Fibroblast of skin of right quadriceps (primary cell): ENCODE measurements at places on chromosomes 12 and 14.
A peak's percentile ranks its signal among the peaks of the same experiment; 100 is the strongest.

GRCh38 chr14:57660208-57660607 is 166.6 kb upstream of the CCDC198 start:
- no peak for DNase-seq

GRCh38 chr14:80223696-80224465 is 12.6 kb upstream of the DIO2 start:
- DNase-seq: no peak

DNA sequence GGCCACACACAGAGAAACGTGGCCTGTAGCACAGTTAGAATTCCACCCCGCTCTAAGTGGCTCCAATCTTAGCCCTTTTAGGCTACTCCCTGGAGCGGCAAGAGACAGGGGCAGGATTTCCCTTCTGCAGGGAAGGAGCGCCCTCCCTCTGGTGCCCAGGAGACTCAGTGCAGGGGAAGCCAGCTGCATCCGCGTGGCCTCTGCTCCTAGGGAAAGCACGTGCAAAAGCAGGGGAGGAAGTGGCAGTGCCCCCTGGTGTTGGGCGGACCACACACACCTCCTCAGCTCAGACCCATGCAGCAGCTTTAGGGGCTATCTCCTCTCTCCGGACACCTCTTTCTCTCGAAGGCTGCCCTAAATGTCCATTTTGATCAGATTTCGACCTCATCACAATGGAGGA is 50.0 kb downstream of the SPRING1 start:
- peak; percentile 41 for DNase-seq

GRCh38 chr14:75328558-75329155 is 50.0 kb downstream of the FOS start:
- no peak for DNase-seq

DNA sequence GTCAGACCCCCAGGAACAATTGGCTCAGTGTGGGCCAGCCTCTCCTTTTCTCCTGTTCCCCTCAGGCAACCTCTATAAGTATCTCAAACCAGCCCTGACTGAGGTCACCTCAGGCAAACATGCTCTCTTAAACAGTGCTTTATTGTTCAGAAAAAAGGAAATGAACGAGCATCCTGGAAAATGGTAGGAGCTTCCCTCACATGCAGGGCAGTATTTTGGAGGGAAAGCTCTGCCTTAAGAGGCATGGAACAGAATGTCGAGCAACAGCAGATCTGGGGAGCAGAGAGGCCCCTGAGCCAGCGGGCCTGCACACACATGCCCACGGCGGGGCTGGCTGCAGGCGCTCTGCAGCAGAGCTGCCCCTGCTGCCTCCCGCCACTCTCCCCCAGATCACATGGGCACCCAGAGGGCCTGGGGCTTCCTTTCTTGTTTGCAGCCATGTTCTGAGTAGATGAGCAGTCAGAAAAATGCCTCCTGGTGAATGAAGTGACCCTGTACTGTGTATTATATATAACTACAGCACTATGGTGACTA is 42.0 kb downstream of the MOK start:
- DNase-seq: peak; percentile 5

- no peak for DNase-seq
Measured at GRCh38 chr12:22209422-22209821, 125.1 kb downstream of the ST8SIA1 start.

DNA sequence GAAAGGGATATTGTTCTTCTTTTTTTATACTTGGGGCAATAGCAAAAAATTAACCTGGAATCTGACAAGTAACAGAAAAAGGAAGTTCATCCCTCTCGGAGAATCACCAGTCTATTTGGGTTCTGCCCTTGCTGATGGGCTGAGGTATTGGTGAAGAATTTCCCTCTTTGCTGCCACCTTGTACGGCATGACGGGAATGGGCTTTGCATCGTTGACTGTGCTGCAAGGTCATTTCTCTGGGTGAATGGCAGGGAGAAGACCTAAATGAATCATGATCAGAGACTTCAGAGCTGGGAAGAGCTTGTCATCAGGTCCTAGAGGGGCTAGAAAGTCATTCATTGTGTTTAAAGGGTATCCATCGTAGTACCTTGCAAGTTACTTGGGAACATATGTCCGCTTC is 12.0 kb downstream of the C1S start:
- no peak for DNase-seq

DNA sequence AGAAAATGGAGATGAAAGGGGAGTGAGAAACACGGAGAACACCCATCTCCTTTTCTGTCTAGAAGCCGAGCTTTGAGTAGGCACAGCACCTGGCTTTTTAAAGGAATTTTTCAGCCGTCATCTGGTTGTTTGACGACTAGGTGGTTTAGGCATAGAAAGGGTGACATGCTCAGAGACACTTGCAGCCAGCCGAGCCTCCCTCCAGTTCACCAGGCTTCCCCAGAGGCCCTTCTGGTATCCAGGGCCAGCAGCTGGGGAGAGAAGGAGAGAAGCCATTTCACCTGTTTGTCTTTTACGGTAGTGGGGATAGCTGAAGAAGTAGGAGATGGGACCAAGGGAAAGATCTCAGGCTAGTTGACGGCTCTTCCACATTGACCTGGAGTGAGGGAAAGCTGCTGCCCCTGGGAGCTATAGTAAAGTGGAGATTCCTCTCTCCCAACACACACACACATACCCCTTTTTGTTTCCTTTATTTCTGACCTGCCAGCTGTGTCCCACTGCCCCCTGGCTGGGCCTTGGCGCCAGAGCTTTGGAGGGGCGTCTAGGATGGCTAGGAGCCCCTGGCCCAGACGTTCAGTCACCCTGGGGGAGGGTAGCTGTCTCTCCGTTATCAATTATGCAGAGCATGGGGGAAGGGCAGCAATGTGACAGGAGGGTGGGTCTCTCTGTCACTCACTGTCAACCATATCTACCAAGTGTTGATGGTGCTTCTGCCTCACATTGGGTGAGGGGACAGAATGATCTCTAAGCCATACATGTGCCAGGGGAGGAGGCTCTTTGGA is 5.5 kb downstream of the MAP3K12 start:
- no peak for DNase-seq

GRCh38 chr14:55026441-55026792 is 482 bp downstream of the WDHD1 start:
- no peak for DNase-seq

DNA sequence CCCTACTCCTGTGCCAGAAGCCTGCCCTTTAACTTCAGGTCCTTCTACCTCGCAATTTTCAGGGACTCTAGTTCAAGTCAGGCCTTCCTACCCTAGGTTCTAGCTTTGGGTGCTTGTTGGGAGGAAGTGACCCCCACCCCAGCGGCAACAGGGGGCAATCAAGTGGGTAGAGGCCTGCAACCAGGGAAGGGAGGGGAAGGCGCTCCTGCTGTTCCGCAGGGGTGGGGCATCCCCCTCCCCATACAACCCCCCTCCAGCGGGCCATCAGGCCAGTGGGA is 204 bp upstream of the PRPH start:
- DNase-seq: no peak

GRCh38 chr14:78403278-78403815 is 233.2 kb downstream of the NRXN3 start:
- DNase-seq: peak; percentile 63

DNA sequence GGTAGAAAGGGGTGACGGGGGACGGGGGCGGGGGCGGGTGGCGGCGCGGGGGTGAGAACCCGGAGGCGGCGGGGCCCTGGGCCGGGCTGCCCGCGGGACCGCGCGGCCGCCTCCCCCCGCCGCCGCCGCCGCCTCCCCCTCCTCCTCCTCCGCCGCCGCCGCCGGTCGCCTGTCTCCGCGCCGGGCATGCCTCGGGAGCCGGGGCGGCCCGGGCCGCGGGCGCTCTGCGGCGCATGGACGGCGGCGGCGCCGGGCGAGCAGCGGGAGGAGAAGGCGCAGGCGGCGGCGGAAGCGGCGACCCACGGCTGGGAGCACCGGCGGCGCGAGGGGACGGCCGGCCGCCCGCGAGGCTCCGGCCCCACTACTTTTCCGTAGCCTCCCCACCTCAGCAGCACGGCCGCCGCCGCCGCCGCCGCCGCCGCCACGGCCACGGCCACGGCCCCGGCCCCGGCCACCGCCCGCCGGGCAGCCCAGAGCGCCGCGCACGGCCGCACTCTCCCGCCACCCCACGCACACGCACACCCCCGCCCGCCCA is at the start of gene NPAS3:
Gene NPAS3, plus strand, starts transcription at position 161 of the 535 bp plus-strand sequence.
- no peak for DNase-seq

DNA sequence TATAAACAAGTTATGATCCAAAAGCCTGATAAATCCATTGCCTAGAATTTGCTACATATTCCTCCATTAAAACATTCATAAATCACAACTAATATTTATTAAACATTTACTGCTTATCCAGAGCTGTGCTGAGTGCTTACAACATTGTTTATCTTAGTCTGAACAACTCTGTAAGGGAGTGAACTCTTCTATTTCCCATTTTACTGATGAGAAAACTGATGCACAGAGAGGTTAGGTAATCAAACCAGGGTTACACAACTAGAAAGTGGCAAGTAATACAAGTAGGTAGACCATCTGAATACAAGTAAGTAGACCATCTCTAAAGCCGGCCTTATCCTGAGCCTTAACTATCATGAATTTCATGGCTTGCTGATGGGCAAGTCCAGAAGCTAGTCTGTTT is 39.5 kb downstream of the WASHC3 start:
- DNase-seq: no peak

DNA sequence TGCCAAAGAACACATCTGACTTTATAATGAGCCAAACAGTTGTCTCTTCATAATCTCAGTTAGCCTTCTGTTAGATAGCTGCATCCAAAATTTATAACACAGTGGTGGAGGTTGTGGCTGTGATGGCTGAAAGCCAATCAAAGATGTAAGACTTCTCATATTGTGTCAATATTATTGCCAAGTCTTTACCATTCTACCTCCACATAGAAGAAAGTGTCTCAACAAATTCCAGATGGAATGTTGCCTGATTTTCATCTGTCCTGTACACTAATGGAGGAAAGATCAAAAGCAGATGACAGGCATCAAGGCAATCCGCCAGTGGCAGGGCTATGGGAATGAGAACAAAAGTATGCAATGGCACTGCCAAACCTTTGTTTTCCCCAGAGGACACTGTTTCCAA is 813.1 kb upstream of the NOVA1 start:
- peak; percentile 50 for DNase-seq

DNA sequence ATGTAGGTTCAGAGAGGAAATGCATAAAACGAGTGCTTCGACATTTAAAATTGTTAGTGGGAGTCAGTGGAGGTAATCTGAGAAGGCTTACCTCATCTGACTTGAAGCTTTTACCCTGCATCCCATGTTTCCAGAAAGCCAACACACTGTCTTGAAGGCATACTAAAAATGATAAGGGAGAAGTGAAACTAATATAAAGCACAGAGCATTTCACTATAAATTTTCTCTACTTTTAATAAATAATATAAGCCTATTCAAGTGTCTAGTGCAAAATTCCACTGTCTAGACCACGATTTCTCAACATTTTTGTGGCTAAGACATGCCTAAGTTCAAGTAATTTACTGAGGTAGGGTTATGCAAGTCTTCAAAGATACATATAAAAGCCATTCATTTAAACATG is 29.1 kb upstream of the CDKL1 start:
- peak; percentile 78 for DNase-seq

DNA sequence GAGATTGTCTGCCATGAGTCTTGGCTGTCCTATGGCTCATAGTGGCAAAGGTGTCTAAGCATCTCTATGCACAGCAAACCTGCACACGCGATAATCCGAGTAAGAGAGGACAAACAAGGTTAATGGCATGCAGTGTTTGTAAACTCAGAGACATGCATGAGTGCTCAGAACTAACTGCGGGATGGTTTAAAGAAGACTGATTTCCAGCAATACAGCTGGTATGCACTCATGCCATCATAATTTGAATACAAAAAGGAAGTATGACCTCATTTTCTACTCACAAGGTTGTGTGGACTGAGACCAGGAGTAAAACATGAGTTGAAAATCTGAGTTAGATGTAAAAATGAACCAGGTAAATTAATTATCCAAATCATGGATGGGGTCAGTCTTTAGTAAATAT is 16.6 kb upstream of the TCP11L2 start:
- no peak for DNase-seq

GRCh38 chr12:7646178-7646475 is 19.6 kb downstream of the APOBEC1 start:
- DNase-seq: no peak

DNA sequence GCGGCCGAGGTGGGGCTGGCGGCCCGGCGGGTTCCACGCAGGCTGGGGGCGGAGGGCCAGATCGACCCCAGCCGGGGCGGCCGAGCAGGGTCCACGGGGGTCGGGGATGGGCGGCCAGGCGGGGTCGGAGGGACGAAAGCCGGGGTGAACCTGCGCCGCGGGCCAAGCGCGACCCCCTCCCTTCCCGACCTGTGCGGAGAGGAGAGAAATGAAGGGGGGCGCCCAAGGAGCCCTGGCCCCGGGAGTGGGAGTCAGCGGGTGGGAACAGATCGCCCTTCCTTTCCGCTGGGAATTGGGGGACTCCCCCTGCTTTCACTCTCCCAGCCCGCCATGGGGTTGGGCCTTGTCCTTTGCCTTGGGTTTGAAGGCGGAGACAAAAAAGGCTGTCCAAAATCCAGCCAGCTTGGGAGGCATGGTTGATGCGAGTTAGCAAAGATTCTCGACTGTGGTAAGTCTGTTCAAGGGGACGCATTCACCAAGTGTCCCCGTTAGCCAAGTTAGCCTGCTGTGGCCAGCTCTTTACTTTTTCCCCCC is 559 bp upstream of the CKAP4 start:
- peak; percentile 86 for DNase-seq

DNA sequence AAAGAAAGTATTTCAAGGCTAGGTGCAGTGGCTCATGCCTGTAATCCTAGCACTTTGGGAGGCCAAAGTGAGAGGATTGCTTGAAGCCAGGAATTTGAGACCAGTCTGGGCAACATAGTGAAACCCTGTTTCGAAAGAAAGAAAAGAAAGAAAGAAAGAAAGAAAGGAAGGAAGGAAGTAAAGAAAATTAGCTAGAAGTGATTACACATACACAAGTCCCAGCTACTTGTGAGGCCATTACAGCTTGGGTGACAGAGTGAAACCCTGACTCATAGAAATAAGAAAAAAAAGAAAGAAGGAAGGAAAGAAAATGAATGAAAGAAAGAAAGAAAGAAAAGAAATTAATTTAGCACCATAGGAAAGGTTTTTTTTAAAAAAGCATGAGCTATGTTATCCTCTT is 33.3 kb upstream of the PPP1CC start:
- no peak for DNase-seq

- no peak for DNase-seq
Measured at GRCh38 chr14:45133683-45134050, 614 bp downstream of the FKBP3 start.

DNA sequence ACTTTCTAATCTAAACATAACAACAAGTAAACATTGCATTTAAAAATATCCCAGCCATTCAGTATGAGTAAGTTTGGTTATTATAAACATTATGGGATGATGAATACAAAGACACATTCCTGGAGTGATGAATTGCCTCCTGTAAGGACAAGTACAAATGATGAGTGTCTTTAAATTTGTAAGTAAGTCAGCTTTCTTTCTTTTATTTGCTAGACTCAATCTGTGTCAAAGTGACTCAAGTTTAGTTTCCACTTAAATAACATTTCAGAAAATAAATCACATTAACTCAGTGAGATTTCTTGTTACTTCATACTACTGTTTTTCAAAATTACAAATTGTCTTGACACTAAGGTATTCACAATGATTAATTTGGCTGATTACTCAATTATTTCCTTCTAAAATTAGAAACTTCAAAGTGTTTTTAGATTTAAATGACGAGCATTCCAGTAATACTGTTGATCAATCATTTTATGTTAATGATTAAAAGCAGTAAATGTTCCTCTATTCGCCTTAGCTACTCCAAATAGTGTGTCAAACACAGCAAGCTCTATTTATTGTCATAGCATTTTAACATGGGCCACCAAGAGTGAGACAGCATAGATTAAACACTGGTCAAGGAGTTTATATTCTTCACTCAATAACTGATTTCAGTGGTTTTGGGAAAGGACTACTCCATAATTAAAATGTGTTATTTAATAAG is 658.0 kb upstream of the MDGA2 start:
- DNase-seq: no peak
